Stimulated activated CD4-positive, alpha-beta T cell treated with anti-CD3 and anti-CD28 coated beads, Interleukin-1b, Interleukin-23, amount 100 ng/mL, for 1 hour (primary cell): ENCODE measurements at places on chromosomes 7 and 10.

GRCh38 chr10:51685768-51686167 lies 13.6 kb downstream of the CSTF2T start:
- DNase-seq: no peak

DNA sequence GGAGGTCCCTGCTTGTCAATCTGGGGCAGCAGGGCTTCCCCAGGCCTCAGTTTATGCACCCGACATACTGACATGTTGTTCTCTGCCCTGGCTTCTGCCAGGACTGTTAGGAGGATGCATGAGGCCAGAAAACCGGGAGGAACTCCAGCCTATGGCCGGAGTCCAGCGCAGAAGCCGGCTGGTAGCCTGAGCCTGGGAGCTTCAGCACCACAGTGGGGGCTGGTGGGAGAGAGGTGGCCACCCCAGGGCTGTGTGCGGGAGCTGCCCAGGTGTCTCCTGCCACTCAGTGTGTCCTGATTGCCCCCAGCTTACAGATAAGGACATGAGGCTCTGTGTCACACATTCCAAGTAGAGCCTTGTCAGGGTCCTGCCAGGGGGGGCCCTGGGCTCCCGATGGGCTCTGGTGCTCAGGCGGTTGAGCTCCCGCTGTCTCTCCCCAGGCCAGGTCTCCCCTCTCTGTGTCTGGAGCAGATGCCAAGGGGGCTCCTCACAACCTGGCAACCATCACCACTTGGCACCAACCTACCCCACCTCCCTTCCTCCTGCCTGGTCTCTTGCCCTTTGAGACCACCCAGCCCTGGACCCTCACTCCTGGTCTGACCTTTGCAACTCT lies 32.3 kb downstream of the PPIF start:
- DNase-seq: no peak

- no peak for DNase-seq
These were observed 96.8 kb downstream of the COL28A1 start for GRCh38 chr7:7438851-7439250.

- no peak for DNase-seq
These were observed 49.4 kb upstream of the RET start for GRCh38 chr10:43027331-43027955.

DNA sequence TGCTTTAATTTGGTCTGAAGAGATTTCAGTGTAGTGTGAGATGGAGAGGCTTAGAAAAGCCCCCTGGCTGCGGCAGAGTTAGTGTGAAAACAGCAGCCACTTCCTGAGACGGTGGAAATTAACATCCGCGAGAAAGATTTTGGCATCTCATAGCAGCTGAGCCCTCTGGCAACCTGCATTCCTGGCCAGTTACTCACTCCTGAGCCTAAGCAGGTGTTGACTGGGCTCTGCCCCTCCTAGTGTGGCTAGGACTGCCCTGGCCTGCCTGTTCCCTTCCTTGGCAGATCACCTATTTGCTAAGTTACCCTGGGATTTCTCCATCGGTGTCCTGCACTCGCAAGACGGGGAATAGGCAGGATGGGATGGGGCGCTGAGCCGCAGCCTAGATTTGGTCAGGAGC lies 57.6 kb upstream of the LMTK2 start:
- no peak for DNase-seq

GRCh38 chr7:140645166-140645900 lies 4.7 kb upstream of the DENND2A start:
- DNase-seq: no peak

DNA sequence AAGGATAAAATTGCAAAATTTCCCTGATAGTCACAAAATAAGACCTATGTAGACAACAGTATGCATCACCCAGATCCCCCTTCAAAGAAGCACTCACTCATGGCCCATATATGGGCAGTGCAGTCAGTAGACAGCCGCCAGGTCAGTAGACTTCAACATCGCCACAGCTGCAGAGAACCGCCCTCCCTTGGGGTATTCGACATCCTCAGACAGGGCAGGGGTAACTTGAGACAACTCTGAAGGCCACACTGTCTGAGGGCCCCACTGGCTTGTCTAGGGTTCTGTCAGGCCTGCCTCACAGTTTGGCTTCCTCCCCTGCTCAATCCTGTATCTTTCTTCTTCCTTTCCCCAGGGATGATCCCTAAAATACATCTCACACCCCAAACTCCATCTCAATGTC lies 172.3 kb downstream of the IMMP2L start:
- no peak for DNase-seq

- no peak for DNase-seq
These were observed 11.7 kb downstream of the EPHB6 start for GRCh38 chr7:142866361-142867096.

- no peak for DNase-seq
These were observed 92.3 kb downstream of the CTNNA3 start for GRCh38 chr10:67603701-67604100.

- DNase-seq: no peak
These were observed 29.7 kb downstream of the IMMP2L start for GRCh38 chr7:111532625-111533024.

- no peak for DNase-seq
These were observed 10.6 kb upstream of the GRB10 start for GRCh38 chr7:50793120-50793946.

DNA sequence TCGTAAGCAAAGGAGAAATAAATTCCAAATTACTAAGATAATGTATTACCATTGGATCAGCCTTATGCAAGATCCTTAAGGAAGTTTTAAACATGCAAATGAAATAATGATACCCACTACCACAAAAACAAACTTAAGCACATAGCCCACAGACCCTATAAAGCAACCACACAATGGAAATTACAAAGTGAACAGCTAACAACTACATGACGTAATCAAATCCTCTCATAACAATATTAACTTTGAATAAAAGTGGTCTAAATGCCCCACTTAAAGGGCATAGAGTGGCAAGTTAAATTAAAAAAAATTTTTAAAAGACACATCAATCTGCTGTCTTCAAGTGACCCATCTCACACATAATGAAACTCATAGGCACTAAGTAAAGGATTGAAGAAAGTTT lies 397.3 kb upstream of the SEMA3A start:
- no peak for DNase-seq
